NCI-H510A treated with DMSO at 0.1 percent for 48 hours (cell line): ENCODE measurements at places on chromosomes 13 and 19.

GRCh38 chr19:13163609-13164342 lies 13.6 kb downstream of the IER2 start:
- peak; percentile 30 for DNase-seq

- DNase-seq = no peak
Observed at GRCh38 chr19:1408300-1409203, 1.2 kb downstream of the DAZAP1 start.

DNA sequence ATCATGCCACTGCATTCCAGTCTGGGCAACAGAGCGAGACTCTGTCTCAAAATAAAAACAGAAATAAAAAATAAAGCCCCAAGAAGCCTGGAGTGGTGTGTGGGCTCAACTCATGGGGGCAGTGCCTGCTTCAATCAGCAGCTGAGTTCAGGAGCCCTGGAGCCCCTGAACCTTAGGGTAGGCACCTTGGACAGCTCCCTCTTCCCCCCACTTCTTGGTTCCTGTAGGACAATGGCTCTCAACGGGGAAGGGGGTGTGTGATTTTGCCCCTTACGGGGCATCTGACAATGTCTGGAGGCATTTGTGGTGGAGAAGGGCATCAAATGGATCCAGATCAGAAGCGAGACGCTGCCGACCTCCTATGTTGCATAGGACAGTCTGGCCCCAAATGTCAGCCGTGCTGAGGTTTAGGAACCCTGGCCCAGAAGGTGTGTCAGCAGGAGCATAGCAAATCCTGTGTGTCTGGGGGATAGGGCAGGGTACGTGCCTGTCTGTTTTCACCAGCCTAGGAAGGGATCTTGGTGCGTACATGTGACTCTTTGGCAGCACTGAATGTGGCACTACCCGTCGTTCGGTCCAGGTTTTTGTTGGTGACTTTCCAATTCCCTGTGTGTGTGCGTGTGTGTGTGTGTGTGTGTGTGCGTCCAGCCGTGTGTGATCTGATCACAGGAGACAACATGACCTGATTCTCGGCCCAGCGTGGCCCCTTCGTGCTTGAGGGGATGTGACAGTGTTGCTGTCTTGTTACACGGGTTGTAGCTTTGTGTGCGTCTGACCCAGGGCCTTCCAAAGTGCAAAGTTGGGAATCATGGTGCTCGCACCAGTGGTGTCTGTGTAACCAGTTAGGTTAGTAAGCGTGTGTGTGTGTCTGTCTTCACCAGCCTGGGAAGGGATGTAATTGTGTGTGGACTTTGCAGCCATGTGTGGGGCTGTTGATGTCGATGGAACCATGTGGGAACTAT lies 7.5 kb downstream of the IGLON5 start:
- DNase-seq = no peak

GRCh38 chr13:94169454-94170144 lies 309.9 kb downstream of the DCT start:
- no peak for DNase-seq

- DNase-seq = peak; percentile 17
Observed at GRCh38 chr13:94988654-94989053, 276.3 kb upstream of the SOX21 start.

GRCh38 chr13:106795847-106796246 lies 227.9 kb upstream of the ARGLU1 start:
- DNase-seq = no peak

- DNase-seq = no peak
Observed at GRCh38 chr19:16403151-16403977, 68.4 kb downstream of the EPS15L1 start.

- no peak for DNase-seq
Observed at GRCh38 chr13:61500176-61500575, 84.5 kb upstream of the PCDH20 start.
